ENCODE measurements at places on chromosomes 4 and X.
A peak's percentile ranks its signal among the peaks of the same experiment; 100 is the strongest.

DNA sequence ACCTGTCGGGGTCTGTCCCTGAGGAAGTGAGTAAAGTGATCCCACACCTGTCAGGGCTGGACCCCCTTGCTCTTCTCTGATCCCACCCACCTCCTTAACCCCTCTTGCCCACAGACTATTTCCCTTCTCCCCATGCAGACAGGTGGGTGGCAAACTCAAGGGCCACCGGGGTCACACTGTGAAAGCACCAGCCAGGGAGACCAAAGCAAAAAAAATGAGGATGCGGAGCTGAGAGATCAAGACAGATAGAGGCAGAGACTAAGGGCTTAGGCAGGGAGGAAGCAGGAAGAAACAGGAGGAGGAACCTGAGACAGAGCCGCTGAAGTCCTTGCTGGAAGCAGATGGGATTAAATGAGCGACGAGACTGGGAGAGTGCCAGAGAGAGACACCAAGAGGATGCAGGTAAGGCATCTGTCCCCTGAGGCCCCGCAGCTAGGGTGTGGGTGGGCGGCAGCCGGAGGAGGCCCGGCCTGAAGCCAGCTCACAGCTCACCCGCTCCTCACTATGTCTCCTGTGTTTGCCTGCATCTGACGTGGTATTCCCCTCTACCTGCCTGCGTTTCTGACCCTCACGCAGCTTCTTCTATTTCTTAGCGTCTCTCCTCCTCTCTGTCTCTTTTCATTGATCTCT, 7.2 kb downstream of the TIMM17B start:
- no peak for DNase-seq

GRCh38 chr4:112189754-112190153, 41.8 kb upstream of the AP1AR start:
- no peak for DNase-seq

- DNase-seq = no peak
These were observed 5.5 kb upstream of the ATP2B3 start for GRCh38 chrX:153511784-153512500.

DNA sequence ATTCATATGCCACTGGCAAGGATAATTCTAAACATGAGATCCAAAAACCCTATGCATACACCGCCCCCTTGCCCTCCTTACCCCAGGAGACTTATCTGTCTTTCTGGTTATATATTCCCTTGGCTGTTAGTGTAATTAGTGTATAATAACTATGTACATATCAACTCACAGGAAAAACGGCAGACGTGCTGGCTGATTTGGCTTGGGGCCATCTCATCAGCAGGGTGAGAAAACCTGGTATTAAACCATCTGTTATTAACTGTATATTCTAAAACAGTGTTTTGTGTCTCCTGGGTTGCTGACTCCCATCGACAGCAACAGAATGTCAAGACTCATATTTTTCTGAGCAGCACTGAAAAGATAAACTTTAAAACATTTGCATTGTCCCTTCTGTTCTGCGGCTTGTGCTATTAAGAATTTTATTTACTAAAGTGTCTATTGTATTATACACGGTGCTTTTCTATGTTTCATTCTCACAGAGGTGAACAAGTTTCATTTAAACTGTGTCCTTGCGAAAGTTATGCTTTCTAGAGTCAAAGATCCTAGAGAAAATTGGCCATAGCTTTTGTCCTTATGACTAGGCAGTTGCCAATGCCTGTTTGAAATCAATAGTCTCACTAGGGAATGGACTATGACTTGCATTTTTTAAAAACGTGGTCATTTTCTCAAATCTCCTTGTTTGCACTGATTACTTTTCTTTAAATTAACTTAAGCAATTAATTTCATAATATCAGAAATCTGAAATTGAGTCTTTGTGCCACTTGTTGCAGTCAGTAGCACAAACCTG, 211.5 kb upstream of the MID1 start:
- no peak for DNase-seq

DNA sequence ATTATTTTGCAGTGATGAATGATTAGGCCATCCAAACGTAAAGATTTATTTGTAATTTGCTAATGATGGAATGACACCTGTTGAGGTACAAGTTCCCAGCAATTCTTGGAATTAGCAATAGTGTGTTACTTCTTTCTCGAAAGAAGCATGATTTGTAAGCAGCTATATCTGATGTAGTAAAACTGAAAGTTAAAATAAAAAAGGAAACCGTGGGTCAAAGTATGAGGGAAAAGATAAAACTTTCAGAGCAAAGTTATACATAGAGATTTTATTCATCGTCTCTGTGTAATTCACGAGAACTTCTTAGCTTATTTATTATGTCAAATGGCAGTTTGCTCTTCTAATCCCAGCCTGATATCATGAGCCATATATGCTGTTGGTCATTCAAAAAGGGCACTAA, 59.0 kb downstream of the NFKB1 start:
- DNase-seq = no peak

- peak; percentile 68 for DNase-seq
These were observed at the start of gene TBC1D9 for GRCh38 chr4:140756319-140757231. TSS of gene TBC1D9 (minus strand) at chr4:140756385. CDS start at chr4:140756045, 340 bp downstream.

- DNase-seq = no peak
These were observed 248.0 kb upstream of the SFRP2 start for GRCh38 chr4:154036856-154037255.

DNA sequence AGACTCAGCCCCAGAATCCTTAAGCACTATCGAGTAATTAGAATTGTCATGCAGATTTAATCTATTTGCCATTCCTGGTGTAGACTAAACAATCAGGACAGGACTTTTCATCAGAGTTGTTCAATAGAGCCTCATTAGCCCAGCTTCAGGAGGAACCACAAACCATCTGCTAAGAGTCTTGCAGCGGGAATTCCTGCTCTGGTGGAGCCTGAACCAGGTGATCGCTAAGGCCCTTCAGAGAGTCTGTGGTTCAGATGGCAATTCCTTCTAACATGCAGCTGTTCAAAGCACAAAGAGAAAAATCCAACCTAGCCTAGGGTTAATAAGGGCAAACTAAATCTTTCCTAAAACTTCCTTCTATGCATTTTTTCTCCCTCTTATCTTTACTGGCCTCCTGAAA, 119.1 kb upstream of the CPEB2 start:
- DNase-seq = no peak

GRCh38 chr4:185520119-185520518, 15.2 kb downstream of the PDLIM3 start:
- DNase-seq = no peak

GRCh38 chrX:50988649-50989048, 78.1 kb downstream of the BMP15 start:
- no peak for DNase-seq

DNA sequence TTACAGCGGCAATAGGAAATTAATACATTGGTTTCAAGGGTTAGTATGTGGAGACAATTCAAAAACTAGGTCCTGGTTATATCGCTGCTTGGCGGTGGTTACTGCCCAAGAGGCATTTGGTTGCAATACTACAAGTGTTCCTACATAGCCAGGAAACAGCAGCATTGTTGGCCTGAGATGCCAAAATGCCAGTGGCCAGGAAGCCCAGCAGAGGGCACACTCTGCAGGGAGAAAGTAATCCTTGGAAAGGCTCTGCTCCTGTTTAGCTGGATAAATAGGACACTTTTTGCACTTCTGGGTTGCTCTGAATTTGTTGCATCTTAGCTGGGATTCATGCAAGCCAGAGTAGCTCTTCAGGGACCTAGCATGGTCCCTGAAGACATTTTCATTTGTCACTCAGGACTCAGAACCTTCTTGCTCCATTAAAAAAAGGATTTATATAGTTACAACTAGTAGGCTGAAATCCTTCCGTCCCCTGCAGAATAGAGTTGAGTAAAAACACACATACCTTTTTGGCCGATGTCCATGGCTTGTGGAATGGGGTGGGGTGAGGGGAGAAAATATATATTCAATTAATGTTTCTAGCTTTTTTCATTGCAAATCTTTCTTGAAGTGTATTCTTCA, 8.1 kb upstream of the GPR119 start:
- peak; percentile 20 for DNase-seq

DNA sequence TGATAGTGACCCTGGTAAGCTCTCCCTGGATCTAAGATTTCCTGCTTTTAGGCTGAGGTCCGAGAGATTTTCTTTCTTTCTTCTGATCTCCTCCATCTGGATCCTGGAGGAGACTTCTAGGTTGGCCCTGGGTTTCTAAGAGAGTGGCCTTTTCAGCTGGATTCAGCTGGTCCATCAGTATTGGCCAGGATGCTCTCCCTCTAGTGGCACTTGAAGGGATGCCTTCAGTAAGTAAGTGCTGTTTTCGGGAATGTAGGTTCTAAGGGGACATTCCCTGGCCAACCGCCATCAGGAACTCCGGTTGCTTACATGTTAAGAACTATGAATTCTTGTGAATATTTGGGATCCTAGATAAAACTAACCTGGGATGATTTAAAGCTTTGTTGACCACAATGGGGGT, 56.9 kb downstream of the SERTM2 start:
- DNase-seq = no peak

- no peak for DNase-seq
These were observed 128.9 kb upstream of the TRPC5 start for GRCh38 chrX:112211459-112211858.

GRCh38 chr4:165458471-165458870, 79.7 kb downstream of the CPE start:
- no peak for DNase-seq

DNA sequence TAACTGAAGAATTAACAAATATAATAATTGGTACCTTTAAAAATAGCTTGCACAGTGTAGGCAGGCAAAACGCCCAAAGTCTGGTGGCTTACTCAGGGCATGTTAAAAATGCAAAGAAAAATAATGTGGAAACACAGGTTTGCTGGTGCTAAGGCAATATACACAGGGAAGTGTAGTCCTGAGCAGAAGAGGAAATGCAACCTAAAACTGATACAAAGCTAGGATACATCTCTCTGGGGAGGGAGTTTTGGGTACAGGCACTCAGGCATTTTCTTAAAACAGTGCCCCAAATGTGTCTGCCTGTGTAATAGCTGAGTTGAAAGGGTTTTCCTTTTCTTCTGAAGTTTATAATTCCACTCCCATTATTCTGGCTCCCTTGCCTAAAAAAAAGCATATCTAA, 47.4 kb downstream of the TMPRSS11E start:
- no peak for DNase-seq

DNA sequence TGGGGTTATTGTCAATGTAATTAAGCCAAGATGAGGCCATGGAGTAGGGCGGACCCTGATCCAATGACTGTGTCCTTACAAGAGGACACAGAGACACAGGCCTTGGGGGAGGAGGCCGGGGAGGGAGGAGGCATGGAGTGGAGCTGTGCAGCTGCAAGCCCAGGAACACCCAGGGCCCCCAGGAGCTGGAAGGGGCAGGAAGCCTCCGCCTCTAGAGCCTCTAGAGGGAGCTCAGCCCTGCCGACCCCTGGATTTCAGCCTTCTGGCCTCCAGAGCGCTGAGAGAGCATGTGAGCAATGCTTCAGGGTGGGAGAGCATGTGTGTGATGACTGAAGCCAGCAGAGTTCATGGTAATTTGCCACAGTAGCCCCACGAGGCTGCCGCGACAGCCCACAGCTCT, 234.6 kb downstream of the AFAP1 start:
- no peak for DNase-seq

DNA sequence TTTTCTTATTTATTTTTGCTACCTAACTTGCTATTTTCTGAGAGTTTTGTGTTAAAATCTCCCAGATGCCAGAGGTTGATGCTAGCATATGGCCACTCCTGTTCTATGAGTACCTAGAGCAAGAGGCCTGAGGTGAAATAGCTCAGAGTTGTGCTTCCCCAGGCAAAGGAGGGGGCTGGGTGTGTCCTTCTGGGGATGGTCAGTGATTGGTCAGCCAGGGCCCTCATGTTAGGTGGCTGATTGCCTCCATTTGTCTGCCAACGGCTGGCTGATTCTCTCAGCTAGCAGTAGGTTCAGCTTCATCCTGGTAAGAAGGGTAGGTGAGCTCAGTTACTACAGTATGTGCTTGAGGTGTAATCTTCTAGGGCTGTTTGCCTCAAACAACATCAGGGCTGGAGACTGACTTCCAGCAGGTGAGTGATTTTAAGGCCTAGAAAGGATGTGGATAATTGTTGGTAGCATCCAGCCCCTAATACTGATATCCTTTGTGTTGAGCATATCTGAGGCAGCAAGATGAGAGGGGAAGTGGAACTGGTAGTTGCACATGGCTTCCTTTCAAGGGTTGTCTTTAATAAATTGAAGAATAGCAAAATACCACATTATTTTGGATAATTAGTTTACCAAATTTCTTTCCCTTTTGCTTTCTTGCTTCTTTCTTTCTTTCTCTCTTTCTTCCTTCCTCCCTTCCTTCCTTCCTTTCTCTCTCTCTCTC, 62.5 kb upstream of the RHOH start:
- DNase-seq = no peak

DNA sequence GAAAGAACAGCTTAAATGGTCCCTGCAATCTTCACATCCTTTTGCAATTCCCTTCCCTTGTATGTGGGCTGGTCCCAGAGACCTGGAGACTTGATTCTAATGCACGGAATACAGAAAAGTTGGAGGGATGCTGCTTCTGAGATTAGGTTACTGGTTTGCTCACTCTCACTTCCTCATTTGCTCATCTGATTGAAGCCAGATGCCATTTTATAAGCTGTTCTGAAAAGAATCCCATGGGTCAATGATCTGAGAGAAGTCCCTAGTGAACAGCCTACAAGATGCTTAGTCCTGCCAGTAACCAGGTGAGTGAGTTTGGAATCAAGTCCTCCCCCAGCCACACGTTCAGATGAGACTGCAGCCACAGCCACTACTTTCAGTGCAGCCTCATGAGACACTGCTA, 35.9 kb downstream of the MAGEA1 start:
- no peak for DNase-seq

DNA sequence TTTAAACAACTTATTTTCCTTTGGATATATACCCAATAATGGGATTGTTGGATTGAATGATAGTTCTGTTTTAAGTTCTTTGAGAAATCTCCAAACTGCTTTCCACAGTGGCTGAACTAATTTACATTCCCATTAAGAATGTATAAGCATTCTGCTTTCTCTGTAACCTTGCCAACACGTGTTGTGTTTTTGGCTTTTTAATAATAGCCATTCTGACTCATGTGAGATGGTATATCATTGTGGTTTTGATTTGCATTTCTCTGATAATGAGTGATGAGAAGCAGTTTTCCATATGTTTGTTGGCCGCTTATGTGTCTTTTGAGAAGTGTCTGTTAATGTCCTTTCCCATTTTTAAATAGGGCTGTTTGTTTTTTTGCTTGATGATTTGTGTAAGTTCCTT, 155.6 kb upstream of the PITX2 start:
- DNase-seq = no peak

GRCh38 chr4:17058916-17059741, 160.7 kb upstream of the LDB2 start:
- DNase-seq = no peak

- DNase-seq = no peak
These were observed 304.0 kb downstream of the MAPK10 start for GRCh38 chr4:86055898-86056297.

GRCh38 chr4:99606716-99607115, 32.1 kb downstream of the MTTP start:
- DNase-seq = no peak

GRCh38 chrX:49282647-49283011, 13.0 kb downstream of the PPP1R3F start:
- no peak for DNase-seq

DNA sequence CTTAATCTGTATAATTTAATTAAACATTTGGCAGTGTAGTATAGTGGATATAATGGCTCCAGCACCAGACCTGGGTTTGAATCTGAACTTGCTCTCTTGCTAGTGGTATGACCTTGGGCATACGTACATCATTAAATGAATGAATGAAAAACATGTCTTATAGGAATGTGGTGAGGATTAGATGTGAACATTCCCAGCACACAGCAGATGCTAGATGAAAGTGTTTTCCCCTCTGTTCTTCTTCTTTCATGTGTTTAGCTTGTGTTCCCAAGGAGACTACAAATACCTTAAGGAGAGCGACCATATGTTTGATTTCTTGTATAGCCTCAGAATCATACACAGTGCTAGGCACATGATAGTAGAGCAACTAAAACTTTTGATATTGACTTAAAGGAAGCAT, 56.5 kb downstream of the CT47B1 start:
- DNase-seq = no peak

Measured in NCI-H774 (cell line).